ENCODE measurements at places on chromosomes 2 and 18.

- DNase-seq, result no peak
These were observed 12.4 kb downstream of the HS6ST1 start for GRCh38 chr2:128306081-128306930.

GRCh38 chr2:30024281-30024680 is 102.9 kb upstream of the ALK start:
- DNase-seq, result no peak

GRCh38 chr2:118609138-118609537 is 238.3 kb downstream of the EN1 start:
- DNase-seq, result no peak

- DNase-seq, result no peak
These were observed 62.1 kb downstream of the LRRTM1 start for GRCh38 chr2:80242355-80242910.

DNA sequence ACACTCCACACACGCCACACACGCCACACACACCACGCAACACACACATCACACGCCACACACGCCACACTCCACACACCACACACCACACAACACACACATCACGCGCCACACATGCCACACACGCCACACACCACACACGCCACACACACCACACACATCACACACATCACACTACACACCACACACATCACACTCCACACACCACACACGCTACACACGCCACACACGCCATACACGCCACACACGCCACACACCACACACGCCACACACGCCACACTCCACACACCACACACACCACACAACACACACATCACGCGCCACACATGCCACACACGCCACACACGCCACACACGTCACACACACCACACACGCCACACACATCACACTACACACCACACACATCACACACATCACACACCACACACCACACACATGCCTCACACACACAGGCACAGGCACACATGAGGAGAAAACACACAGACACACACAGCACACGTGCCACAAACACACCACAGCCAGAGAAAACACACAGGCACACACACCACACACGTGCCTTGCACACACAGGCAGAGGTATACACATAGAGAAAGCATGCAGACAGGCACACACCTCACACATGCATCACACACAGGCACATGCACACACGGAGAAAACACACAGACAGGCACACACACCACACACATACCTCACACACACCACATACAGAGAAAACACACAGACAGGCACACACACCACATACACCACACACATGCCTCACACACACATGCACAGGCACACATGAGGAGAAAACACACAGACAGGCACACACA is 241.5 kb upstream of the MYT1L start:
- no peak for DNase-seq

DNA sequence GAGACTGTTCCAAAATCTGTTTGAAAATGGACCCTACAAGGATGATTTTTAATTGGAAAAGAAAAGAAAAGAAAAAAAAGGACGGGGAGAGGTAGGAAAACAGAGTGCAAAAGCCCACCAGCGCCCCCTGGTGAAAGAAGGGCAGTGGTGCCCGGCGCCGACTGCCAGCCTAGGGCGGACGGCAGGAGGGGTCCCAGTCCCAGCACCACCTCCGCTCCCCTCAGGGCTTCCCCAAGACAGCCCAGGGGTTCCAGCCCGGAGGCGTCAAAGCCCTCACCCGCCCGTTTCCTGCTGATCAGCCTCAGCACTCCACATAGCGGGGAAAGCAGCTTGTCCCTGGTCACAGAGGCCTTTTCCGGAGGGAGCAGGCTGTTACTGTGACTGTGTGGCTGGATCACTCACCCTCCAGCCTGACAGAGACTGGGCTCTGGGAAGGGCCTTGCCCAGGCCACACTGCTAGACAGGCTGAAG is 213.9 kb downstream of the TFCP2L1 start:
- peak; percentile 38 for DNase-seq

GRCh38 chr2:240401781-240402551 is 33.5 kb upstream of the GPC1 start:
- DNase-seq, result no peak

DNA sequence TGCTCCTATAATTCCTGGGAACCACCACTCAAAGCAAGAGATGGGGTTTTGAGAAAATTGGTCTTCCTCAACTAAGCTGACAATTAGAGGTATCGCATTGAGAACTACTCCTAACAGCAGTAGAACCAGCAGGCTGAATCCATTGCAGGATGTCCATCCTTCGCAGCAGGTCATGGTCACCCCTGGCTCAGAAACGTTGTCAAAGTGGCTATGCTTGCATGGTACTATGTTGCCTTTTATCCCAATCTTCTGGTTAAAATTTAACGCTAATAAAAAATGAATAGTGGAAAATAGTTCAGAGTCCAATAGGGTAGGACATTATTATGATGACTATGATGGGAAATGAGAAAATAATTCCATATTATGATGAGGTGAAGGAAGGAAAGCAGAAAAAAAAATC is at the start of gene TM4SF20:
TM4SF20 (minus strand) TSS at position 212 of the 400 bp plus-strand sequence; CDS start at position 174, 38 bp downstream.
- no peak for DNase-seq

DNA sequence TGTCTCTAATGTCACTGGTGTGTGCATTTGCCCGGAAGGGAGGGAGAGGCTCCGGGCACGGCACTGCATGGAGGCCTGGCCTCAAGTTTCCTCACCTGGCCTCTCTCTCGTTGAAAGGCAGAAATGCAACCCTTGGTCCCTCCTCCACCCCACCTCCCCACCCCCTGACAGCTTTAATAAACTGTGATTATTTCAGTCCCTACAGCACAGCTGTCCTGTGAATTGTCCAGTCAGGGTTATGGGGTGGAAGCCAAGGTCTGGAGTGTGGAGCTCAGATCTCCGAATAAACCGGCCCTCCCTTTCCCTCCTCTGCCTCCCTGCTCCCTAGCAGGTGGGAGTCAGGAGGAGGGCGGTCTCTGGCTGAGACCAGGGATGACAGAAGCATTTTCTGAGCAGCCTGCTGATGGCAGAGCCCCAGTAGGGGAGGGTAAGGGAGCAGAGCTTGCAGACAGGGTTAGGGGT is 199.2 kb upstream of the SMAD2 start:
- no peak for DNase-seq

GRCh38 chr2:171136024-171136423 is 24.7 kb downstream of the TLK1 start:
- no peak for DNase-seq

DNA sequence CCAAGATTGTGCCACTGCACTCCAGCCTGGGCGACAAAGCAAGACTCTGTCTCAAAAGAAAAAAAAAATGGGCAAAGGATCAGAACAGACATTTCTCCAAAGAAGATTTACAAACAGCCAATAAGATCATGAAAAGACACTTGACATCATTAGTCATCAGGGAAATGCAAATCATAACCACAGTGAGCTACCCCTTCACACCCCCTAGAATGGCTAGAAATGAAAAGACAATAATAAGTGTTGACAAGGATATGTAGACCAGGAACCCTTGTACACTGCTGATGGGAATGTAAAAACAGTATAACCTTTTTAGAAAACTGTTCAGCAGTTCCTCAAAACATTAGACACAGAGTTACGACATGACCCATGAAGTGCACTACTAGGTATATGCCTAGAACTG is 18.4 kb upstream of the MTERF4 start:
- DNase-seq, result no peak

DNA sequence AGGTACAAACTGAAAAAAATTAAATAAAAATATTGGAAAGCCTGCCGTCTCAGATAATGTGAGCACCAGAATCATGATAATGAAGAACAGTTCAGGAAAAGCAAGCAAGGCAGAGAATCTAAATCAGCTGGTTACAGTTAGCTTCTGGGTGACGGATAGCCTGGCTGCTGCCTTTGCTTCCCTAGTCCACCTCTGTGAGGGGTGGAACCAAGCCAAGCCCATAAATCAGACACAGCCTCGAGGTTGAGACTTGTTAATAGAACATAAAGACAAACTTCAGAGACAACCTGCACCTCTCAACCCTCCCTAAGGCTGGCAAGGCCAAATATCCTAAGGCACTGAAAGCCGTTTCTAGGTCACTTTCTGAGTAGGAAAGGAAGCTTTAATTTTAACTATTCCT is 334.7 kb upstream of the SLC39A10 start:
- DNase-seq, result no peak

DNA sequence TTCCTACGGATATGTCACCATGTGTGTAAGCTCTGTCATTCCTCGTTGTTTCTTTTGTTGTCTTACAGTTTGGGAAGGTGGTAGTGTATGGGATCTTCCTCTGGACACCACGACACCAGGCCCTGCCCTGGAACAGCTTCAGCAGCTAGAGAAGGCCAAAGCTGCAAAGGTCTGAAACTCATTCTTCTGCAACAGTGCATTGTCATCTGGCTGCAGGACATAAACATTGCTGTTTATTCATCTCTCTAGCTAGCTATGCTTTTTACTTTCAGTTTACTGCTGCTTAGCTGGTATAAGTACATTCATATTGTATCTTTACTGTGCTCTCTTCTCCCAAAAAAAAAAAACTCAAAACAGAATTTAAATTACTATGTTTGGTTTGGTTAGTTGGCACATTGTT is 39.2 kb upstream of the KCNJ13 start:
- no peak for DNase-seq

- no peak for DNase-seq
These were observed 9.3 kb upstream of the TSN start for GRCh38 chr2:121746071-121746578.

GRCh38 chr2:217801115-217801531 is 201.7 kb downstream of the TNS1 start:
- DNase-seq, result no peak

DNA sequence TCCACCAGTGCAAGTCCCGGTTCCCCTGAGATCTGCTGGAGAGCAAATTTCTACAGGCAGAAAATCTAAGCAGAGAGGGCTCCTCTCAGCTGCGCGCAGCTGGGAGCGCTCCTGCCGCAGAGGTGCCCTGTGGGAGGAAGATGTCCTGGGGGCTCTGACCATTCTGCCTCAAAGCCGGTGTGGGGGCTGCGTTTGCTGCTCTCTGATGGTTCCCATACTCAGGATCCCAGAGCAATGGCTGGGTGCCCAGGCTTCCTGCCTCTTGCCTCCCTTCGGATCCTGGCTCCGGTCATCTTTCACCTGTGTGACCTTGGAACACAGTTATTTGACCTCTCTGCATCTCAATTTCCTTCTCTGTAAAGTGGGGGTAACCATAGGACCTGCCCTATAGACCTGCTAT is 434.2 kb downstream of the ZNF521 start:
- DNase-seq, result peak; percentile 20

- no peak for DNase-seq
These were observed 590 bp downstream of the IFIH1 start for GRCh38 chr2:162317861-162318327.

DNA sequence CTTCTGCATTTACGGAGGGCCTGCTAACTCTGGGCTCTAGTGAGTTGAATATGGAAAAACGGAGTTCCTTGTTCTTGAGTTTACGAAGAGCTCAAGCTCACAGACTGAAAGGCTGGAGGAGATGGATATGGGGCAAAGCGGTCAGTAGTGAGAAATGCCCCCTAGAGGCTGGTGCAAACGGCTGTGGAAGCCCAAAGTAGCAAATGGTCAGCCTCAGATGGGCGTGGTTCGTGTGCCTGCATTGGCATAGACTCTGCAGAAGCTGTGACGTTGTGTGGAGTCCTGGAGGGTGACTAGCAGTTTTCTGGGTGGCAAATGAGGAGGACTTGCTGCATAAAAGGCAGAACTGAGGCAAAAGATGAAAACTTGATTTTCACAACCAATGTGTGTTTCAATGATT is 93.6 kb upstream of the TWIST2 start:
- DNase-seq, result no peak

DNA sequence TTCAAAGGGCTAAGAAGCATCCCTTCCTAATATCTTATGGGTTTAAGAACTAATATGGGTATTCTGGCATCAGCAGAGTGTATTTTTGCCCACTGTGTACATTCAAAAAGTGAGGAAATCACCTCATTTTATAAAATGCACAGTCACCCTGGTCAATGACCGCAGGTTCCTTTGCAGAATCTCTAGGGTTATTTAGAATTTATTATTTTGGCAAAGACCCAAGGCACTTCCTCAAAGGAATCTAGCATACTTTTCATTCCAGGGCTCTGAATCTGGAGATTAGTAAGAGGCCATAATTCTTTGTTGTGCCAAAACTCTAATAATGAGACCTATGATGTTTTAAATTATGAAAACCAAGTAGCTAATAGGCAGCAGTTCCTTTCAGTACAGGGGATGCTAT is 27.2 kb upstream of the CDH2 start:
- no peak for DNase-seq

DNA sequence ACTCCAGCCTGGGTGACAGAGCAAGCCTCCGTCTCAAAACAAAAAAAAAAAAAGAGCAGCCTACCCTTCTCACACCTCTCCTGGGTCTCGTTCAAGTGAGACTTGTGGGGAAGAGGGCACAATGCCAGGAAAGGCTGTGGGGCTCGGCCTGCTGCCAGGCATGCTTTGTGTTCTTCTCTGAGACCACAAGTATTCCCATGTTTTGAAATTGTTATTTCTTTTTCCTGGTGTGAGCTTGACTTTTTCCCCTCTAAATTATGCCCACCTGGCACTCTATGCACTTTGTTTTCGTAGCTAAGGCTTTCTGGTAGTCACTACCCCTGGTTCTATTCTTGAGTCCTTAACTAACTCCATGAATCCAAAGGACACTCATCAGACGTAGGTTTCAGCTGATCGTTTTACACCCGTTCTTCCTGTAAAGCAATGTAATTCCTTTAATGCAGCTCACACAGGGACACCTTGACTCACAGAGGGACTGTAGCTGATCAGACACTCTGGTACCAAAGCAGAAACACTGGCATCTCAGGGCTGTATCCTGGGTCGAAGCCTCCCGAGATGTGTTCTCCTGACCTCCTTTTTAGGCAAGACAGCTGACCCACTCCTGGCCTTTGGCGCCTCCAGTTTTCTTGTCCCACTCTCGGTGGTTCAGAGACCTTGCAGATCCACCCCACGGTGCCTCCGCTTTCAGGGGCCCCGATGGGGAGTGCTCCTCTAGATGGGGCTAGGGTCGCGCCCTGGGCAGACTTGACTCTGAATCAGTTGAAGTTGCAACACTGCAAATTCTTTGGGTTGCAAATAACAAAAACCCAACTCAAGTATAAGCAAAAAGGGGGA is 193.3 kb upstream of the AGAP1 start:
- DNase-seq, result peak; percentile 11

- no peak for DNase-seq
These were observed 38.7 kb downstream of the RALBP1 start for GRCh38 chr18:9513971-9514512.

DNA sequence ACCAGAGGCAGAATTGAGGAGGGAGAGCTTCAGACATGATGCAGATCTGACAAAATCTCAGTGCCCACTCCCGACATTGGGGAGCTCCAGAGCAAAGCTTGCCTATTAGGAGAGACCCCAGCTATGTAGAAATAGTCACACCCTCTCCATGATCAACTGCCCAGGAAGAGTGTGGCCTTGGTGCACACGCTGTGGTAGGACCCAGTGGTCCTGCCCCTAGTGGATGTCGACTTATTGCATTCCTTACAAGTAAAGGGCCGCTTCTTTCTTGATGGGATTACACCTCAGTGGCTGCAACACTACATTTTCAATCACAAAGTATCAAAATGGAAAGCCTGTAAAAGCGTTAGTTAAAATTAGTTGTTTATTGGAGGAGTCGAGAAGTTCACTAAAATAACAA is 64.2 kb downstream of the VRK2 start:
- no peak for DNase-seq

GRCh38 chr2:85071096-85071495 is 62.1 kb upstream of the TCF7L1 start:
- DNase-seq, result no peak

All from G401 (cell line).